SK-MEL-5 (cell line): ENCODE measurements at places on chromosomes 12 and 14.
A peak's percentile ranks its signal among the peaks of the same experiment; 100 is the strongest.

DNA sequence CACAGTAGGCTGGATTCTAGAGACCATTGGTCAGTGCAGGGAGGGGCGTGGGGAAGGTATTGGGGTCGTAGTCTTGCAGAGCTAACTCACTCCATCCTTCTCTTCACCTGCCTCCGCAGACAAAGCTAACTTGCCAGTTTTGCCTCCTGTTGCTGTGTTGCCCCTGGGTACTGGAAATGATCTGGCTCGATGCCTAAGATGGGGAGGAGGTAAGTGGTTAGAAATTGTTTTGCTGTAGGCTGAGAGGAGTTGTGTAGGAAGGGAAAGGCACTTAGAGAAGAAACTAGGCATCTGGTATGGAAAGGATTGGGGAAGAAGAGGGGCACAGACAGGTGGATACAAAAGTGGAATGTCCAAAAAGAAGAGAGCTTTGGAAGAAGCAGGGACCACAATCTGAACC, 11.1 kb downstream of the DGKA start:
- DNase-seq: no peak

DNA sequence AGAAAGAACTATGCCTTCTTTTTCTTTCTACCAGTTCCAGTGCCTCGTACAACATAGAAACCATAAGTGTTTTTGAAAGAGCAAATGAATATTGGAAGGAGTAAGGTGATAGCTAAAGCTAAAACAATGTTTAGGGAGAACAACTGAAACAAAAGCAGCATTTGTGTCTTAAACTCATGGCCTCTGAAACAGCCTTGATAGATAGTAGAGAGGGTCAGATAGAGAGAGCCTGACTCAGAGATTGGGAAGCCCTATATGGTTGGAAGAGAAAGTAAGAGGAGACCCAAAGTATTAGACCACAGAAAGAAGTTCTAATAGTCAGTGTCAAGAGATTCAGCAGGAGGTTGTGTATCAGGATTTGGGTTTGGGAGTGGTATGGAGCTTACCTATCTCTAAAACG, 79.6 kb upstream of the IFNG-AS1 start:
- no peak for DNase-seq

DNA sequence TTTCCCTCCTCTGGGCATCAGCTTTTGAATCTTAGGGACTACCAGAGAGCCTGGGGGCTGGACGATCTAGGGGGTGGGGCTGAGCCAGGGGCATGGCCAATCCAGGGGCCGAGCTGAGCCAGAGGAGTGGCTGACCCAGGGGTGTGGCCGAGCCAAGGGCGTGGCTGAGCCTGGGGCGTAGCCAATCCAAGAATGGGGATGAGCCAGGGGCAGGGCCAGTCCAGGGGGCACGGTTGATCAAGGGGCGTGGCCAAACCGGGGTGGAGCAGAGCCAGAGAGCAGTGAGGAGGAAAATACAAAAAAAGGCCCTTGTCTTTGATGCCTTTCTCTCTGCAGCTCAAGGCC, 219.3 kb upstream of the NOS1 start:
- peak; percentile 77 for DNase-seq

DNA sequence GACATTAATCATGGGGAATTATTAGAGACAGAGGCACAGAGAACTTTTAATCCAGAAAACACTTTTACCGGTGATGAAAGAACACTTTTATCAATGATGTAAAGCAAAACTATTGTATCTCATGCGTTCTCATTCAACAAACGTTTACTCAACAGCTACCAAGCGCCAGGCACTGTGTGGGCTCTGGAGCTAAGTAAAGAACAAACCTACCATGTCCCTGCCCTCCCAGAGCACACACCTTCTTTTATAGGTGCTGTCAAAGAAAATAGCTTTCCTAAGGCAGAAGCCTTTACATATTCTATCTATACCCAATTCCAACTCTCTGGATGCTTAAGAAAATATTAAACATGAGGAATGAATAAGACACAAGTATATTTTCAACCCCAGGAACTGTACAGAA, 91.1 kb downstream of the FOXN3 start:
- no peak for DNase-seq

GRCh38 chr12:79069009-79069408, 204.4 kb downstream of the SYT1 start:
- DNase-seq: no peak

DNA sequence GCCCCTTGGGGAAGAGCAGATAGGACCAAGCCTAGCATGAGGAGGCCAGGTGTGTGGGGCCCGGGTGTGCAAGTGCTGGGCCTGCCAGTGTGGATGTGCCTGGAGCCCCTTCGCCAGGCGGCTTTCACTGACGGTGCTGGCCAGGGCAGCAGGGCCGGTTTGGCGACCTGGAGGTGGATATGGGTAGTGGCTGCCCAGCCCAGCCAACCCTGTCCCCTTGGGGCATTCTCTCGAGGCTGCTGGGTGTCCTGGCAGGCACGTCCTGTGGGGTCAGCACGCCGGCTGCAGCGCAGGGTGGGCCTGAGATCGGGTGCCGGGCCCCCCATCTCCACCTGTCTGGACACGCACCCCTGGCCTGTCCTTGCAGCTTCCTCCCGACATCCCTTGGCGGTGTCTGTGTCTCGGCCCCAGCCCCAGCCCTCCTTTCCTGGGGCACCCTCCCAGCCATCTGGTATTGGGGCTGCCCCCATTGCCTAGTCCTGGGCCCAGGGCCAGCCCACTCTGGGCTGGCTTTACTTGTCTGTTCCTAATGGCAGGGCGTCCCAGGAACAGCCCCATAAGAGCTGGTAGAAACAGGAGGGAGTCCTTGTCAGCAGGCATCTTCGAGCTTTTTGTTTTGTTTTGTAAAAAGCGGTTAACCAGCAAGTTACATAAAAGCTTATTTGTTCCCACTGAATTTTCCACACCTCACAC, 7.2 kb upstream of the CRIP2 start:
- no peak for DNase-seq

DNA sequence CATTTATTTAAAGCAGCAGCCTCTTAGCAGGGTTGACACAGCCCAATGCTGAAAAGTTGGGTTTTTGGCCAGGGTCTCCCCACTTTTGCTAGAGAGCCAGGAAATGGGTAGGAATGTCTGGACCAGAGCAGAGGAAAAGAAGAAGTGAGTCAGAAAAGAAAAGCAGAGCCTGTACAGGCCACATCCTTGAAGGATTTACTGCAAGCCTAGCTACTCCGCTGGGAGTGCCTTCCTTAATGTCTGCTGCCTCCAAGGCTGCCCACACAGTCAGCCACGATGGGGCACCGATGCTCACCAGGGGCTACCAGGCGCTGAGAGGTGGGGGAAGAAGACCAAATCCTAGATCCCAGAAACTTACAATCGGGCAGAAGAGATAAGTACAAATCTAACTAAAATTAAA, 139.2 kb downstream of the C12orf75 start:
- DNase-seq: no peak

GRCh38 chr14:22448035-22448904, 140.8 kb downstream of the DAD1 start:
- DNase-seq: no peak

DNA sequence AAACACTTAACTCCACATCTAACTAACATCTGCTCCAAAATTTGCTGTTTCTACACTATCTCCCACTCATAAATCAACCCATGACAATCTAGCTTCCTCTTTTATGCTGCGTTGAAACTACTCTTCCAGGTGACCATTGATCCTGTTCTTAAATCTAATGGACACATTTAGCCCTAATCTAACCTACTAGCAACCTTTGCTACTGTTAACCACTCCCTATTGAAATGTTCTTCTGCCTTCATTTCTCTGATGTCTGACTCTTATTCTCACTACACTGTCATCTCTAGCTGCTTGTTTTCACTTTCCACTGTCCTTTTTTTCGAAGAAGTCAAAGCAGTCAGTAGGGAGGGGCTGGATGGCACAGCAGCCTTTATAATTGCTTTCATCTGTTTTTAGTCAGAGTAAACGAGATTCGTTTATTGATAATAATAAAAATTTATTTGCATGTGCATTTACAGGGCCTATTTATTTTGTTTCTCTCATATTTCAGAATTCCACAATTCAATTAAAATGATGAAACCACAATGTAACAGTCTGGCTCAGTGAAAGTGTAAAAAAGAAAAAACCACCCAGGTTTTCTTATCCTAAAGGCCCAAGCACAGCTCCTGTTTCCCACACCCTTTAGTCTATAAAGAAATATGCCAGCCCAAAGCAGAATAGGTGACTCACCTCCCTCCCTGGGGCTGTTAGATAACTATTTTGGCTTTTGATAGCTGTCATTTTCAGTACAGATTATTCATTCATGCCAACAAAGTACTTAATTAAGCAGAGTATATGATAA, 44.9 kb downstream of the ATP2B1 start:
- no peak for DNase-seq

DNA sequence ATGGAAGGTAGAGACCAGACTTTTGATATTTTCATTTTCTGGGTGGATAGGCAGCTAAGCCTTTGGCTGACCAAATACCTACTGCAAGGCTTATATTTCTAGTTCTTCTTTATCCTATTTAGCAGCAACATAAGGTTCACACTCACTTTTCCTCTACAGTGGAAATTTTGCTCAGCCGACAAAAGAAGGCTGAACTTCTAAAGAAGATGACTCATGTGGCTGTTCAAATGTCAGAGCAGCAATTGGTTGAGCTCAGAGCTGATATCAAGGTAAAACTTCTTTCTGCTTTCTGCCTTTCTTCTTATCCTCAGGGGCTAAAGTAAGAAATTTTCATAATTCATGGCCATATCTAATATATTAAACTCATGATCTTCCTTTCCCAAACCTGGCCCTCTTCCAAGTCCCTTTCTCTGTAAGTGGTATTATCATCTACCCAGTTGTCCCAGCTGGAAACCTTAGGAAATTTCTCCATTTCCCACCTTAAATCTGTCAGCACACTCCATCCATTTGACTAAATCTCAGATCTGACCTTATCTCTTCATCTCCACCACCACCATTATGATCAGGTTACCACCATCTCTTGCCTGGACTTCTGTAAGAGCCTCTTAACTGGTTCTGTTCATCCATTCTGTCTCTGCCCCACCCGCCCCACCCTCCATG, 19.8 kb upstream of the KCNH3 start:
- no peak for DNase-seq

DNA sequence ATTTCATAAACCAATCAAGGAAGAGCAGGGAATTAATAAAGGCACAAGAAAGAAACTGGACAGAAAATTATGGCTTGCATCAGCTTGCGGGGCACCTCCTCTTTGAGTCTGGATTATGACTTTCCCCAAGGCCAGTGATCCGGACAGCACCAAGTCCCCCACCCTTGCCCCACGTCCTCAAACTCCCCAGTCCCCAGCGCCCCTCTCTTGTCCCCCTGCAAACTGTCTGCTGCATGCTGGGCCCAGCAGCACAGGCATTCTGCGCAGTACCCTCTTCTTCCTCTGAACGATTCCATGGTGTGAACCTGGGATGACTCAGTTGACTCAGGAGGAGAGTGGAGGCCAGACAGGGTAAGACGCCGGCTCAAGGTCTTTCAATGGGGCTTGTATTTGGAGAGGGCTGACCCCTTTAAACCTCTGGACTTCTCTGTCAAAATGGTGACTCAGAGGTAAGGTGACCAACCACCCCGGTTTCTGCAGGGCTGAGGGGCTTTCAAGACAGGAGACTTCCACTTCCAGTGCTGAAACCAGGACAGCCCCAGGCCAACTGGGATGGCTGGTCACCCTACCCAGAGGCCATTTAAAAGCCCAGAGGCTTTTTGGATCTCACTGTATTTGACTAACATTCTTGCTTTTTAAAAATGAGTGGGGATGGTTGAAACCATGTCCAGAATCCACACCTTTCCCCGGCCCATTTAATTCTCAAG, 13.5 kb downstream of the C14orf132 start:
- no peak for DNase-seq

DNA sequence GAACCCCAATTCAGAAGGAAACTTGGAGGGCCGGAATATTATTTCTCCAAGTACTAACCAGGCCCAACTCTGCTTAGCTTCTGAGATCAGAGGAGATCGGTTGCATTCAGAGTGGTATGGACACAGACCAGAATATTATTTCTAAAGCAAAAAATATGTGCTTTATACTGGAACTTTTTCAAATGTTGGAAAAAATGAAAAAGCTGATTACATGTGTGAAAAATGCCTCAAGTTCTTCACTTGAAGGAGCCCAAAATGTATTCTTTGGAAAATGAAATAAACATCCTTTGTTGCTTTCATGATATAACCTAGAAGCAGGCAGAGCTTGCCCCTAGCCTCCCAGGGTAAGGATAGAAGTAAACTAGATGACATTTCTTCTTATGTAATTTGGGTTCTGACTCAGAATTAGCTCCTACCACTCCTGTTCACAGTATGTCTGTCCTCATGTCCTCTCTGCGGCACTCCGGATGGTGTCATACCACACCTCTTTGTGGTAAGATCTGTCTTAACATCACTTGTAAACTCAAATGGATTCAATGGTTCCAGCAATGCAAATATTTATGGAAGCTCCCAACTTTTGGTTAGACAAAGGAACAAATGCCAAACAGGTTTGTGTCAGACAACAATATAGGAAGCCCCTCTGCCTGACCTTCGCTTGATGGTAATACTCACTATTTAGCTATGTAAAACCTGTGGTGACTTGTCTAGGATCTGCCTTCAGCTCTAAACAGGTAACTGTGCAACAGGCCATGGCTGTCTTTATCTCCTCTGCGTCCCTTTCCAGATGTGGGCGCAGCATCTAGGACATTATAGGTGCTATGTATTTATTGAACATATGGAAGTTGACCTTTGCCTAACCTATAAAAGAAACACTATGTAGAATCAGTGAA, 178.5 kb downstream of the SSPN start:
- no peak for DNase-seq

DNA sequence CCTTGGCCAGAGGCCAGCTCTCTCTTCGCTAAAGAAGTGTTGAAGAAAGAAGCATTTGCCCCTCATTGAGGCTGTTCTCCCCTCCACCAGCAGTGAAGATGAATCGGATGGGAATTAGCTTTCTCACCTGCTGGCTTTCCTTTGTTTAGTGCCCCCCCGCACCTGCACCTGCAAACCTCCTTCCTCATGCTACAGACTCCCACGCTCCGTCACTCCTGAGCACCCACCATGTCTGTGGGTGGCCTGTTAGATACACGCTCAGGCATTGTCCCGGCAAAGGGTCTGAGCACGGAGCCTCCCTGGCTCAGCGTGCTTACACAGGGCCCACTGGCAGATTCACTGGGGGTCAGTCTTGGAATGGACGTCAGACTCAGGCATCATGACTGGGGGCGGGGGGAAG, 121.6 kb downstream of the GLT1D1 start:
- no peak for DNase-seq

GRCh38 chr12:95881331-95881955, 22.7 kb downstream of the SNRPF start:
- no peak for DNase-seq

- DNase-seq: no peak
Observed at GRCh38 chr12:124347805-124348658, 53.1 kb downstream of the RFLNA start.
